ENCODE measurements at places on chromosomes 5 and 9. TPM values are rescaled to one million over a fixed set of nuclear protein-coding genes. Genes with fewer than 3 reads are reported as not detected.

GRCh38 chr9:123360161-123361085 lies 4.4 kb downstream of the CRB2 start:
- peak; percentile 34 for DNase-seq

Gene PAEP
- not detected for polyA plus RNA-seq

Gene IFNA21
- polyA plus RNA-seq = not detected

Gene BDP1
- 18.1 TPM for polyA plus RNA-seq

- DNase-seq = no peak
Observed at GRCh38 chr5:76305775-76306174, 97.3 kb upstream of the IQGAP2 start.

DNA sequence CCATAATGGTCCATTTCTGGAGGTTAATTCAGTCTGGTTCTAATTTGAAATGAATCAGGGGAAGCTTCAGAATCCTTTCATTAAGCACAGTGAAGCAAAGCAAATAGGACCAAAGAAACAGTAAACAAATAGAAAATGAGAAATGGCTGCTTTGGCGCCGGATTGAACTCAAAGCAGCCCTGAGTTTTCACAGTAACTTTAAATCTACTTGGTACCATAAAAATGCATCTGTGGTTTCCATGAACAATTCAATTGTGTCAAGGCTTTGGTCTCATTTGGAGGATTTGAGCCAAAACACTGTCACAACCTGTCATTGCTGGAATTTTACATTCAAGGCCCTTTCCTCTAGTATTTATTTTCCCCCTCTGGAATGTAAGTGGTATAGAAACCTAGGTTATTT lies 25.9 kb upstream of the DAPK1 start:
- DNase-seq = no peak

GRCh38 chr5:137696481-137696880 lies 39.4 kb downstream of the KLHL3 start:
- DNase-seq = no peak

- DNase-seq = no peak
Observed at GRCh38 chr9:32398207-32398606, 13.8 kb downstream of the ACO1 start.

Measured in CD8-positive, alpha-beta memory T cell (primary cell).